ENCODE measurements at places on chromosomes 16 and 17. TPM values are rescaled to one million over a fixed set of nuclear protein-coding genes. Genes with fewer than 3 reads are reported as not detected.

DNA sequence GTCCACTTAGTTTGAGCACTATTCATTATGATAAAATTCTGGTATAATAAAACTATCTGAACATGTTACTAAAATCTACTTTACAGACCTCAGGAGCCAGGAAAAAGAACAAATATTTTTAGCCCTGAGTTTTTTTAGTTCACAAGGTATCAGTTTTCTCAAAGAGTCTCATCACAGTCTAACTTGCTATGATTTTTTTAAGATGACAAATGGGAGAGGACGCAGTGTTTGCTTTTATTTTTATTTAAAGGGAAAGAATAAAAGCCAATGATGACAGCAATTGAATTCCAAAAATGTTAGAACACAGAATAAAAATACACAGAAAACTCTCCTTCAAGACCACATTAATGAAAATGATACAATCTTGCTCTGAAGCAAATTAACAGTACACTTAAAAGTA is 7.4 kb downstream of the MED13 start:
- H3K36me3 ChIP-seq = peaks cover 2% of the 10 kb centered on the region
- DNase-seq = no peak
- peak overlapping the region; percentile 24 for H3K27ac ChIP-seq
- no peaks in the 10 kb centered on the region for H3K27me3 ChIP-seq
- H3K4me1 ChIP-seq = peaks cover 38% of the 10 kb centered on the region
- H3K4me3 ChIP-seq = no peak overlapping the region

DNA sequence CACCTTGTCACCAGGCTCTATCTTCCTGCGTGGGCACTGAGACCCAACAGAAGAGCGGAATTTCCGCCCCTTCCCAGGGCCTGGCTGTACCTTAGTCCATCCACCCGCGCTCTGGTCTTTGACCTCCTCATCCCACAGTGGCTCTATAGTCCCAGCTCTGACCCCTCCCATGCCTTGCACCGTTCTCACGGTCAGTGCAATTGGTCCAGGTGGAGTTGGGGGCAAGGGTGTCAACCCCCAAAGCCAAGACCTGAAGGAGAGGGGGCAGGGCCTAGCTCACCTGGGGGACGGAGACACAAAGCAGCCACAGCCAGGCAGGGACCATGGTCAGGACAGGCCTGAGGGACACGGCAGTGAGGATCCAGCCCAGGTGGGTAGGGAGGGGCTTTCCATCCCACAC is 944 bp downstream of the CDH16 start:
- DNase-seq = no peak
- no peak overlapping the region for H3K4me3 ChIP-seq

DNA sequence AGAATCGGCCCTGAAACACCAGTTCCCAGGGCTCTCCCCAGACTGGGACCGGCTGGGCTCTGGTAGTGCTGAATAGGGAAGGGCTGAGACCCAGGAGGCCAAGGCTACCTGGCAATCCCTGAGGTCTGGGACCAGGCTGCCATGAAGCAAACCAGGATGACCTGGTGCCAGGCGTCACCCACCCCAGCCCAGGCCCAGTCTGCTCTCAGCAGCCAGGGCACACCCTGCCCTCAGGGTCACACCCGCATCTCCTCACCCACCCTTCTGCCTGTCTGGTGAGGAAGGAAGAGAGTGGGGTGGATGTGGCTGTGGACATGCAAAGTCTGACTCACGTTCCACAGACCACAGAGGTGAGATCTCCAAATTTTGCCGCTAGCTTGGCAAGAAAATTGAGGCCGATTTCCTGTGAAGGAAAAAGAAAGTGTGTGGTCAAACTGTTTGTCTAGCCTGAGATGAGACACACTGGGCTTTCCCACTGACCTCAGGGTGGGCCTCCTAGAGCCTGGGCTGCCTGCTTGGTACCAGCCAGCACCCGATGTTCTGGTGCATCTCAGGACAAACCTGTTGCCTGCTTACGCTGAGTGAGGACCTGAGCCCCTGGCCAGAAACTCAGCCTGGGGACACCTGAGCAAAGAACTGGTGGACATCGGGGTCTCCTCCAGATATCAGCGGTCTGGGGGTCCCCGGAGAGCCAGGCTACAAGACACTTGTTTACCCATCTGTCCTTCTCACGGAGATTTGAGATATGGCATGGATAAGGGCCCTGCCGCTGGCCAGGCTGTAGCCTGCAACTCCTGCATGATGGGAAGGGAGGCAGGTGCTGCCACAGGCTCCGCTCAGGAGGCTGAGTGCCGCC is 6.3 kb upstream of the RAB37 start:
- no peaks in the 10 kb centered on the region for H3K27me3 ChIP-seq
- H3K36me3 ChIP-seq = no peaks in the 10 kb centered on the region
- peaks cover 21% of the 10 kb centered on the region for H3K4me1 ChIP-seq
- no peak overlapping the region for H3K27ac ChIP-seq
- H3K4me3 ChIP-seq = no peak overlapping the region

- H3K36me3 ChIP-seq = peaks cover 5% of the 10 kb centered on the region
- no peak for DNase-seq
- H3K4me3 ChIP-seq = no peak overlapping the region
- H3K27me3 ChIP-seq = no peaks in the 10 kb centered on the region
- peaks cover 10% of the 10 kb centered on the region for H3K4me1 ChIP-seq
- H3K27ac ChIP-seq = no peak overlapping the region
Measured at GRCh38 chr17:63480826-63481487, 4.1 kb downstream of the ACE start.

- H3K36me3 ChIP-seq = no peaks in the 10 kb centered on the region
- no peaks in the 10 kb centered on the region for H3K4me1 ChIP-seq
- peak overlapping the region; percentile 31 for H3K4me3 ChIP-seq
- no peaks in the 10 kb centered on the region for H3K27me3 ChIP-seq
- H3K27ac ChIP-seq = no peak overlapping the region
Measured at GRCh38 chr16:2308089-2308962, 32.2 kb downstream of the ABCA3 start.

- no peaks in the 10 kb centered on the region for H3K27me3 ChIP-seq
- H3K4me1 ChIP-seq = no peaks in the 10 kb centered on the region
- H3K4me3 ChIP-seq = no peak overlapping the region
- no peak overlapping the region for H3K27ac ChIP-seq
- no peak for DNase-seq
- H3K36me3 ChIP-seq = no peaks in the 10 kb centered on the region
Measured at GRCh38 chr16:13056607-13057006, 155.2 kb downstream of the SHISA9 start.

- H3K27me3 ChIP-seq = no peaks in the 10 kb centered on the region
- H3K36me3 ChIP-seq = no peaks in the 10 kb centered on the region
- DNase-seq = no peak
- H3K4me3 ChIP-seq = no peak overlapping the region
- no peak overlapping the region for H3K27ac ChIP-seq
Measured at GRCh38 chr16:4338125-4338582, 13.0 kb downstream of the PAM16 start.

DNA sequence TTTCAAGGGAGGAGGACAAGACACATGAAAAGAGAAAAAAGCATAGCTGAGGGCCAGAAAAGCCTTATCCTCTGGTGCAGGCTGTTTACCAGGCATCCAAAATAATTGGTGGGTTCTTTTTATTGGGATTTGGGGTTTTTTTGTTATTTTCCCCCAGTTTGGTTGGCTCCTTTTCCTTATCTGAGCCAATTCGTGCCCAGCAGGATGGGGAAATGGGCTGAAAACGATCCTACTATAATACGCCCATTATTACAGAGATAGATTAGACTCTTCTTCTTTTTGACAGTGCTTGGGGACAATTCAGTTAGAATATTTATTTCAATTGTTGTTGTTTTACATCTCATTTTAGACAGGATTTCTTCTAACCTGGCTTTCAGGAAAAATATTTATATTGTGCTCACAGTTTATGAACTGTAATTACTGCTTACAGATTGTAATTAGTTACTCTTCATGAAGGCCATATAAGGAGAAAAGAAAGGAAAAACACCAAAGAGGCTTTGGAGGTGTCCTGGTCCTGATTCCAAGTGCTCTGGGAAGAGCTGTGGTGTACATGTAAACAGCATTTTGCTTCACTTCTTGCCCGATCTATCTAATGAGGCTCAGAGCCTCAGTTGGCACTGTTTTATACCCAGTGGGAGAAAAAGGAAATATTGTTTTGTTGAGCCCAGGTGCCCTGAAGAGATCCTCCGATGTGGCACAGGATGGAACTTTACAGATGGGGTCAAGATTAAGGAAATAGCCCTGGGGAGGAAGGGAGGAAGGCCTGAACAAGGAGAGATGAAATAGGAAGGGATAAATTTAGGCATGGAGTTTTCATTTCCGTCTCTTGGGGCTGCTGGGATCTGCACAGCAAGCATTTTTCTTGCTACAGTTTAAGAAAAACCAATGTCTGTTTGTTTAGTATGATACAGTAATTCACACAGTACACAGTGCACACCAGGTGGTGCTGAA is 611 bp upstream of the ANKRD40 start:
- H3K4me3 ChIP-seq = peak overlapping the region; percentile 94
- no peak for DNase-seq
- peak overlapping the region; percentile 98 for H3K27ac ChIP-seq
- H3K36me3 ChIP-seq = peaks cover 2% of the 10 kb centered on the region

DNA sequence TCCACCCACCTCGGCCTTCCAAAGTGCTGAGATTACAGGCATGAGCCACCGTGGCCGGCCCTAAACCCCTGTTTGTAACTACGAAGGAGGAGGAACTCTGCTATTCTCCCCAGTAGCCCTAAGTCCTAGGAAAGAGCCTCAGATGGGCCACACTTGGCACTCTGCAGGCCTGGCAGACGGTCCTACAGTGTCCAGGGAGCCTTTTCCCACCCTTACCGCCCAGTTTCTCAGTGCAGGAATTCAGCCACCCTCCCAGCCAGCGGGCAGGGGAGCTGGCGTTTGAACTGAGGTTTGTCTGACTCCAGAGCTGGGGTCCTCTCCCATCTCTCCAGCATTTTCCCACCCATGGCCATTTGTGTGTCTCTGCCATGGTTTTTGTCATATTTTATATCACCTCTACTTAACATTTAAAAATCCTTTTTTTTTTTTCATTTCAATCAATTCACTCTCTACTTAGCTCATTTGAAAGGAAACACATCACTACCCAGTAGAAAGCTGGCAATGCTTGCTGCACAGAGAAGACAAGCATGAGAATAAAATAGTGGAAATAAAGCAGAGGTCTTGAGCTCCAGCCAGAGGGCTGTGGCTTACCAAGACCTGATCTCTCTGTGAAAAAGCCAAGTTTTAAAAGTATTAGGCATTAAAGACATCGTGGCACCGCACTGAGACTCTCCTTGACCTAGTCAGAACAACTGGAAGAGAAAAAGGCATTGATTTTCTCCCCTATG is 34.9 kb downstream of the BCO1 start:
- H3K36me3 ChIP-seq = peaks cover 2% of the 10 kb centered on the region
- H3K4me3 ChIP-seq = no peak overlapping the region
- peaks cover 30% of the 10 kb centered on the region for H3K27me3 ChIP-seq
- no peaks in the 10 kb centered on the region for H3K4me1 ChIP-seq
- H3K27ac ChIP-seq = no peak overlapping the region

GRCh38 chr17:34840750-34841149 is 120.5 kb downstream of the CCT6B start:
- no peak overlapping the region for H3K4me3 ChIP-seq
- DNase-seq = no peak
- peak overlapping the region; percentile 75 for H3K27ac ChIP-seq
- peaks cover 2% of the 10 kb centered on the region for H3K36me3 ChIP-seq
- H3K4me1 ChIP-seq = peaks cover 20% of the 10 kb centered on the region

- no peak for DNase-seq
- peaks cover 24% of the 10 kb centered on the region for H3K4me1 ChIP-seq
- peak overlapping the region; percentile 86 for H3K27ac ChIP-seq
- no peaks in the 10 kb centered on the region for H3K27me3 ChIP-seq
- H3K4me3 ChIP-seq = peak overlapping the region; percentile 62
Measured at GRCh38 chr17:67248291-67248690, 3.3 kb upstream of the HELZ start.

GRCh38 chr17:79616801-79617200 is 6.0 kb upstream of the RBFOX3 start:
- peaks cover 3% of the 10 kb centered on the region for H3K4me1 ChIP-seq
- H3K36me3 ChIP-seq = peaks cover 8% of the 10 kb centered on the region
- peaks cover 65% of the 10 kb centered on the region for H3K27me3 ChIP-seq
- H3K27ac ChIP-seq = no peak overlapping the region

DNA sequence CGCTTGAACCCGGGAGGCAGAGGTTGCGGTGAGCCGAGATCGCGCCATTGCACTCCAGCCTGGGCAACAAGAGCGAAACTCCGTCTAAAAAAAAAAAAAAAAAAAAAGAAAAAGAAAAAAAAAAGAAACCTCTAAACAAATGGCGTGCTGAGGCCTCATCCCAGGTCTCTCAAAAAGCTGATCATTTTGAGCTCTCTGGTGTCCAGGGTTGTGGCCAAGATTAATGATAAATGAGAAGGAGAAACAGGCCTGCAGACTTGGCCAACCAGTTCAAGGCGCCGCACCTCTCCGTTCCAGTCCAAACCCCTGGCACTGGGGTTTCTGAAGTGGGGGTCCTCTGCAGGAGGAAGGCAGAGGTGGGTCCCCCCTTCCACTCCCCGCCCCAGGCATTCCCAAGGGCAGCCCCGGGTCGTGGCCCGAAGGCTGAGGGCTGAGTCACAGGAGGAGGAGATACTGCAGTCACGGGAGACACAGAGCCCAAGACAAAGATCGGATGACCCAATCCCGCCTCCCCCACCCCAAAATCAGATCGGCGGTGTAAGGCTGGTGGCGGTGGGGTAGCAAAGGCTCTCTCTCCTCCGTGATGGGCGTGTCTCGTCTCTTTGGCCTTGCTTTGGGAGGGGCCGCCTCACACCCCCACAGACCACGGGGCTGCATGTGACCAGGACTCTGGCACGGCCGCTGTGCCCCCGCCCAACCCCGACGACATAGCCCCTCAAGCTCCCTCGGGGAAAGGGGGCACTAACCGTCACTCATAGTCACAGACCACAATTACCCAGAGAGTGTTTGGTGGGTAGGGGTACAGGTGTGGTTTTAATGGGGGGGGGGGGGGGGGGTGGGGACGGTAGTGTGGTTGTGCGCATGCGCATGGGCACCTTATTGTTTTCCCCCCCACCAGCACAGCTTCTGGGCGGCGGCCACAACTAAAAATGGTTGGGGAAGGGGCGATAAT is 1.1 kb downstream of the VAT1 start:
- peak overlapping the region; percentile 94 for H3K4me3 ChIP-seq
- no peaks in the 10 kb centered on the region for H3K27me3 ChIP-seq
- peak overlapping the region; percentile 89 for H3K27ac ChIP-seq
- peaks cover 42% of the 10 kb centered on the region for H3K4me1 ChIP-seq

GRCh38 chr16:28082624-28083023 is 19.1 kb upstream of the GSG1L start:
- H3K4me1 ChIP-seq = peaks cover 4% of the 10 kb centered on the region
- H3K27me3 ChIP-seq = no peaks in the 10 kb centered on the region
- no peaks in the 10 kb centered on the region for H3K36me3 ChIP-seq
- H3K4me3 ChIP-seq = no peak overlapping the region
- no peak for DNase-seq

CRISPLD2 gene
- 1.9 TPM for total RNA-seq

CCL7 gene
- total RNA-seq = not detected

KCTD11 gene
- total RNA-seq = 2.7 TPM

TEDC2 gene
- 0.70 TPM for total RNA-seq

TBC1D3C gene
- not detected for total RNA-seq

EFNB3 gene
- total RNA-seq = not detected

CES3 gene
- 0.63 TPM for total RNA-seq

JUP gene
- total RNA-seq = 0.63 TPM

Data from T-helper 17 cell (primary cell).